Smooth muscle cell of the brain vasculature (primary cell): ENCODE measurements at places on chromosomes 6 and 20.

GRCh38 chr6:133682506-133683307 lies 206.2 kb upstream of the TCF21 start:
- no peak for DNase-seq

GRCh38 chr20:41783423-41784208 lies 165.4 kb upstream of the CHD6 start:
- DNase-seq: no peak

DNA sequence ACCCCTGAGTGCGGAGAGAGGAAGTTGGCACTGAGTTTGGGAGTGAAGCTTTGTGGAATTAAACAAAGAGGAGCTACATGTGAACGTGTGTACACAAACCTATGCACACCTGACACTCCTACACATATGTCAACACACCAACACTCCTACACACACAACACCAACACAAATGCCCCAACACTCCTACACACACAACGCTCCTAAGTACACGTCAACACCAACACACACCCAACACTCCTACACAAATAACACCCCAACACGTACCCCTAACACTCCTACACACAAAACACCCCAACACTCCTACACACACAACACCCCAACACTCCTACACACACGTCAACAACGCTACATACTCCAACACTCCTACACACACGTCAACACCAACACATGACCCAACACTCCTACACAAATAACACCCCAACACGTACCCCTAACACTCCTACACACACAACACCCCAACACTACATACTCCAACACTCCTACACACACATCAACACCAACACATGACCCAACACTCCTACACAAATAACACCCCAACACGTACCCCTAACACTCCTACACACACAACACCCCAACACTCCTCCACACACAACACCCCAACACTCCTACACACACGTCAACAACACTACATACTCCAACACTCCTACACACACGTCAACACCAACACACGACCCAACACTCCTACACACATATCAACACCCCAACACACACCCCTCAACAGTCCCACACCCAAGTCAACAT lies 40.1 kb upstream of the ZBP1 start:
- DNase-seq: no peak

- DNase-seq: no peak
These were observed 45.9 kb downstream of the INSM1 start for GRCh38 chr20:20413810-20414281.

DNA sequence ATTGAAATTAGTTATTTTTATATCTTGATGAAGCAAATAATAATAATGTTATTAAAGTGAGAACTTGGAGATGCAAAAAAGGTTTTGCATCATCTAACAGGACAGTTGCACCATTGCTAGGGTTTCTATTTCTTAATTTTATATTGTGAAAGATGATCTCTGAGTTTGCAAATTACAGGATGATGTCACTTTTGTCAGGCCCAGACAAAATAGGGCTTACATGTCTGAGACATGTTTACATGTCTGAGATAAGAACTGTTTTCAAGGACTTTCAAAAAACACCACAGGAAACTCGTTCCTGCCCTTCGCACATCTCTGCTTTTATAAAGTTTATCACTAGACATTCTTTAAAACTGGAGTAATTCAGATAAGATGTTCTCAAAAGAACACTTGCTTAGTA lies 1075.8 kb upstream of the MANEA start:
- no peak for DNase-seq

DNA sequence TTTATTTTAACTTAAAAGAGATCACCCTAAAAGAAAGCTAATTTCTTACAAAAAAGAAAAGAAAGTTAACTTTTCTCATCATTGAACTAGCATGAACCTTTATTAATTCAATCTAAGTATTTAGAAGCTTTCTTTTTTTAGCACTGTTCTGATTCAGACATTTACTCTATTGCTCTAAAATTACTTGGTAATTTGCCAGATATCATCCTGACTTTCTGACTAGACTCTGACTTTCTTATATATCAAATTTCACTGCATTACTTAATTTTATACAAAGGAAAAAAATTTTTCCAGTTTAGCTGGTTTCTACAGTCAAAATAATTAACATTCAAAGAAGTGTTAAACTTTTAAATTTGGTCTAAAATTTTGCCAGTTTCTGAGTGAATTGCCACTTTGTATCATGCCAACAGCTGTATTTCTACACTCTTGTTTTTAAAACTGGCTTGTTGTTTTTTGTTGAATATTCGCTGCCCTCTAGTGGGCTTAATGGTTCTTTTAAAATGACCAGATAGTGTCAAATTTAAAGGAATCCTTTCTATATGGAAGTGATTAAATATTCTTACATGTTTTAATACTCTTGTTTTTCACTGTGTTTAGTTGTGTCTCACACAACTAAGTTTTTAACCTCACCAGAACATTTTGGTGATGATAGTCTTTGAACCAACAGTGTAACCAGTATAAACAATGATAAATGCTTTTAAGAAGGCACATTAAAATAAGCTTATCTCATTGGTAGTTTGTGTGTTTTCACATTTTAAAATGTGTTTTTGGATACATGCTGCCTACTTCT lies 102.0 kb downstream of the POPDC3 start:
- DNase-seq: peak; percentile 43

DNA sequence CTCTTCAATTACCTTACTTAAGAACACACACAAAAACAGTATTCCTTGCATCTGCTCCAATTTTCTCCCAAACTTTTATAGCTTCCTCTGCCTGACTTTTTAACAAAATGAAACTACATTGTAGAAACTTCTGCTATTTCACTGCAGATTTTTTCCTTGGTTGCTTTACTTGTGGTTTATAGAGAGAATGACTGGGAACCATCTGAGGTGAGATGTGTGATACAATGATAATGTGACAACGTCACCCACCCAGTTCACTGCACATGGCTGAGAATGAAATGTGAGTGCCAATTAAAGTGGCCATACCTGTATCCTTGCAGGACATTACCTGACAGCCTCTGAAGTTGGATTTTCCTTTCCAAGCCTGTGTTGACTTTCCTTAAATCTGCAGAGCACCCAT lies 258.4 kb downstream of the CD83 start:
- DNase-seq: no peak

DNA sequence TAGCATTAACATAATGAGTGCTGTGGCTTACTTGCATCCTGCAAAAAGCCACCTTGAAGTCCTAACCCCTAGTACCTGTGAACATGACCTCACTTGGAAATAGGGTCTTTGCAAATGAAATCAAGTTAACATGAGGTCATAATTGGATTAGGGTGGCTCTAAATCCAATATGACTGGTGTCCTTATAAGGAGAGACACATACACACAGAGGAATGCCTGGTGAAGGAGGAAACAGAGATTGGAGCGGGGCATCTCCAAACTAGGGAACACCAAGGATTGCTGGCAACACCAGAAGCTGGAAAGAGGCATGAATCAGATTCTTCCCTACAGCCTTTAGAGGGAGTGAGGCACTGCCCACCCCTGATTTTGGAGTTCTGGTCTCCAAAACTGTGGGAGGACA lies 17.6 kb upstream of the RPS6KA2 start:
- DNase-seq: no peak

DNA sequence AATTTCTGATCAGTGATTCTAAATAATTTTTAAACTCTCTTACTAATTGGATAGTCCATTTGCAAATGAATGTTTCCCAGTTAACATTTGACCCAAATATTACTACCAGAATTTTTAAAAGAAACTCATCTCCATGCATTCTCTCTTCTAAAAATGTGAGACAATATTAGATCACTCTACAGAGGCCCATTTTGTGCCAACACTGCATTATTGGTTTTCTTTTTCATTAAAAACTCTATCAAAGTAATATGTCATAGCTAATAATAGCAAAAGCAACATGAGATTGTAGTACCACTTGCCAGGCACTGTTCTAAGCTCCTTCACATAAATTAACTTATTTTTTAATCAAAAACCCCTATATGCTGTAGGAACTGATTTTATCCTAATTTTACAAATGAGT lies 345.6 kb upstream of the PLCB4 start:
- DNase-seq: no peak

GRCh38 chr6:35048631-35049083 lies 92.5 kb downstream of the TCP11 start:
- DNase-seq: peak; percentile 76

- DNase-seq: no peak
These were observed 8.8 kb downstream of the ZBTB46 start for GRCh38 chr20:63822276-63822696.

GRCh38 chr6:104656235-104656634 lies 203.5 kb downstream of the HACE1 start:
- DNase-seq: no peak

DNA sequence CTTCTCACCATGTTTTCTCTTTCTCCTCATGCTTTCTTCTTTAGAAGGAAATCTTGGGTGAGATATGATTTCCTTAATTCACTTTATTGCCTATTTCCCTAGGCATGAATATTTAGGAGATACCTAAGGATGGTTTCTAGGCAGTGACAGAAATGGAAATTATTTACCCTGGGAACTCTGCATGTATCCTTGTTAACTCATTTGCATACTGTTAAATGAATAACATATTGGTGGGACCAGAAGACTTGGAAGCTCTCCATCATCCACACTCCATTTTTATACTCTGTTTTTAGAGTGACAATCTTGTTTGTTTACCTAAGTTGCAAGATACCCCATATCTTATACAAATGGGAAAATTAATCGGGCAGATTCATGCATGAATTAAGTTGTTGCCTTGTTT lies 285.7 kb downstream of the RNF144B start:
- no peak for DNase-seq

DNA sequence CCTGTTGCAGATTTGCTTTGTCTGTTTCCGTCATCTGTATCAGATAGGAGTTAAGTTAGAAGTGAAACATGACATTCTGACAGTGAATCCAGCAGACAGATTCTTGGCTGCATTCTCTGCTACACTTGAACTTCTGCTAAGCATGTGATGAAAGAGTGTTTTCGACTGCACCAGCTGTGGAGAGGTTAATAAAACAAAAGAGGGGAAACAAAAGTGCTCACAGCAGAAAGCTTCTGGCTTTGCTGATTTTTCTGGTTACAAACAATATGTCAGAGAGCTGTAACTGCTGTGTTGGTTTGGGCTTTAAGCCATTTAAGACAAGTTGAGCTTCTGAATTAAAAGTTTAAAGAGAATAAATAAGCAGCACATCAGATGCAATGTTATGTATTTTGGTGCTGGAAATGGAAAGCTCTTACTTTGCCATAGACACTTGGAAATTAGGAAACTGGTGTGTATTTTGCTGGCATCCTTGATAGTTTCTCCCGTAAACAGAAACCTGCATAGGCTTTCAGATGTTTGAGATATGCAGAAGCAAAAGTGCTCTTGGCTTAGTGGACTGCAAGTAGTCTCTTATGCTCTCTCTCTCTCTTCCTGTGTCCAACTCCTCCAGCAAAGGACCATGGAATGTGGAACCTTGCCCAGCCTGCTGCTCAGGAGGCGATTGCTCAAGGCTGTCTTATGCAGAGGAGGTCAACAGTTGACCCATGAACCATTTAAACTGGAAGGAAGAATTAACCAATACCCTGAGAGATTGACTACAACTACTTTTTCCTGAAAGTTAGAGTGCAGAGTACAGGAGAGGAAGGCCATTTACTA lies 104.9 kb downstream of the RPS12 start:
- peak; percentile 57 for DNase-seq

DNA sequence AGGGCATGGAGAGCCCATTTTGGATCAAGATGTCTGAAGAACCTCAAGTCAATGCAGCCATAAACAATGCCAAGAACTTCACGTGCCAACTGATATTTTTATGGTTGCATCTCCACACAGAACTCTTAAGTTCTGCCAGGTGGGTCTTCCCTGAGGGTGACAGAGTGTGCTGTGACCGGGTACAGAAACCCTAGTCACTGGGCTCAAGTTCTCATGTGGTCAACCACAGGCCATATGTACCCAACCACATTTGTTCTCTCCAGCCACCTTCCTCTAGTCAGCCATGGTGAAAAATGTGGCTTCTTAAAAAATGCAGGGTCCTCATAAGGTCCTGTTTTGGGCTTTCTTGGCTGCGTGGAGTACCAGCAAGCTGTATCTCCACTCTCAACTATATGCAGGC lies 48.9 kb downstream of the CLIC5 start:
- no peak for DNase-seq

DNA sequence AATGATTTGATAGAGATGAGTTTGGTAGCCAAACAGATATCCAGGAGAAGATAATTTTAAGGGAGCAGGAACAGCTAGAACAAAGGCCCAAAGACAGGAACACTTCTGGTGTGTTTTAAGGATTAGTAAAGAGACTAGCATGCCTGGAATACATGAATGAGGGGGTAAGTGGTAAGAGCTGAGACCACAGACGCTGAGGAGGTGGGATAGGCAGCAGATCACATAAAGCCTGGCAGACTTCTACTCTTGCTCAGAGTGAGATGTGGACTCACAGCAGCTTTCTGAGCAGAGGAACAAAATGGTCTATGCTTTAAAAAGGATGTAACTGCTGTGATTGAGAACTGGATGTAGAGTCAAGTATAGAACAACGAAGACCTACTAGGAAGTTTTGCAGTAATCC lies 100.1 kb downstream of the EPHA7 start:
- no peak for DNase-seq

DNA sequence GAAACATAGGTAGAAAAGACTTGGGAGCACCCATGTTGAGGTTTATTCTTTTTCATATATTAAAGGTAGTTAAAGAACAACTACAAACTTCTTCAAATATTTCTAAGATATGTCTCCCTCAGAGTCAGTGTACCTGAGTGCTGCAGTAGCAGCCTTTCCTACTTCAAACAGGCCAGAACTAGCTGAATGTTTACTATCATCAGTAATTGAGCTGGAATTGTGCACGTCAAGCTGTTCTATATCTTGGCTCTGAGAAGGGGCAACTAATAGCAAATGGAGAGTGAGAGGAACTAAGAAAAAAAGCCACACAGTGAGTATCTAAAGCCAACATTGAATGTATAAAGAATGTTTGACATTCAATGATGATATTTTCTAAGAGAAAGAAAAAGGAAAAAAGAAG lies 21.7 kb downstream of the MTCL3 start:
- no peak for DNase-seq

DNA sequence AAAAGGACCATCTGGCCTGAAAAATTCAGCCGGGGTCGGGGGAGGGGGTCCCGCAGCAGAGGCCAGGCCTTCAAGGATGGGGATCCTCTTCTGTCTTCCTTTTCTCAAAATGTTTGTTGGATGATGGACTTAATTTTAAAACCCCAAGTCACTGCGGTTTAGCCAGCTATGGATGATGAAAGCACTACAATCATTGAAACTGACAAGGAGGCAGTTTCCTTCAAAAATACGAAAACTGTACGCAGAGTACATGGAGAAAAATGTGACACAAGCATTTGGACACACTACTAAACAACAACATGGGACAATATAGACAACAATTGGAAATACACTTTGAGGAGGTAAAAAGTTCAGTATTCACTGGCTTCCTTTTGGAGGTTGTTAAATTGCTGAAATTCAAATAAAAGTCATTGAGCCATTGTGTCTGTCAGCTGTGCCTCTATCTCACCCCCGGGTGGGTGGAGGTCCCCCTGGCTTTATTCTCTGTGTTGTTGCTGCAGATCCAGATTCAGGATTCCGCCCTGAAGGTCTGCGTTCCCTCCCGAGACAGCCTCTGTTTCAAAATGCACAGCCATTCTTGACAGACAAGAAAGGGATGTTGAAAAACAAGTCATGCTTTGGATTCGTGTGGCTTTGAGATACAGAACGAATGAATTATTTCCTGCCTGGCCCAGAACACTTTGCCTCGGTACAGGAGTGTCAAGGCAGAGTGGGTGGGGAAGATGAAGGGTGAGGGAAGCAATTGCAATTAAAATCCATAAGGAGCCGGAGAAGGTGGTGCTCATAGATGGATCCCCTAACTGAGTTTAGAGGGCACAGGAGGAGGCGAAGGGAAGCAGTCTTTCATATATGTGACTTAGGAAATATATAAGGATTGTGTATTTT lies 118.2 kb downstream of the TTLL2 start:
- DNase-seq: no peak
